ENCODE measurements at places on chromosomes 11 and 22.

DNA sequence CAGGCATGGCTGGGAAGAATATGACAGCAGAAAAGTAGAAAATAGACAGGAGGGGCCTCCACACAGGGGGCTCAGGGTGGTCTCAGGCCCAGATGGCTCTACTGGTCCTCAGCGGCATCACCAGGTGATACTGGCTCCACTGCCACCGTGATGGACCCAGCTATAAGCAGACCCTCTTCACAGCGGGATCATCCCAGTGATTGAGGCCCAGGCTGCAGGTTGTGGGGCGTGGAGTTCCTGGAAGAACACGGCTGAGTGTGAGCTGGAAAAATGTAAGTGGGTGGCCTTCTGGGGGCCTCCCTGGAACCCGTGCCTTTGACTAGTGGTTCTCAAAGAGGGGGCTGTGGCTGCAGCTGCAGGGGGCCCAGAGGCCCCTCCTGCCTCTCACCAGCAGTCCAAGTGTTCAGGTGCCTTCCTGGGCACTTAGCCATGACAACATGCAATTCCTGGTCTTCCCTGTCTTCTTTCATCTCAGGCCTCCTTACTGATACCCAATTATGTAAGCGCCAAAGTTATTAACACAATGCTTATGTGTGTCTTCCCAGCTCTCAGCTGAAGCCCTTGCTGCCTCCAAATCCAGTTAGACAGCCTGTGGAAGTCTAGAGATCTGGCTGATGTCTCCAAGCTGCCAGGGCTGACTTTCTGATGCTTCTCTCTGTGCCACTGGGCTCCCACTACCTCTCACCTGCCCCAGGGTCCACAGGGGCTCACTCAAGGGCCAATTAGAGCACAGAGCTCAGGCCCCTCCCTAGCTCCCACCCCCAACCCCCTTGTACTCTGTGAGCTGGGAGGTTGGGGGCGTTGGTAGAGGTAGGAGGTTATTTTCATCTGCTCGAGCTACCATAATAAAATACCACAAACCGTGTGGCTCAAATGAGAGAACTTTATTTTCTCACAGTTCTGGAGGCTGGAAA, 110.1 kb upstream of the LMO1 start:
- DNase-seq = no peak

DNA sequence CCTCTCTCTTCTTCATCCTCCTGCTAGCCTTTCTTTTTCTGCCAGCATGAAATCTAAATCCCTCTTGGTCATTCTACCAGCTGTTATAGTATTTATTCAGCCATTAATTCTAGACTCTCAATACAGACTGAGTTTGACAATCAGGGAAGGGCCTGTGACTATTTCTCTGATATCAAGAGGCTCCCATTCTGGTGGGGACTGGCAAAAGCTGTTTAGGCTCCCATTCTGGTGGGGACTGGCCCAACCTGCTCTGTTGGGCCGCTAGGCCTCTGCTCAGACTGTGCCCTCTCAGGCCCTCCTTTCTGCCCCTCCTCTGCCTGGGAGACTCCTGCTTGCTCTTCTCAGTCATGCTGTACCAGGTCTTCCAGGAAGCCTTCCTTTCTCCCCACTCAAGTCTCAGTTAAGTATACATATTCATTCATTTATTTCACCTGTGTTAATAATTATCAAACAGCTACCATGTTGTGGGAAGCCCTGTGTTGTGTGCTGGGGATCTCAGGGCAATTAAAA, 323.7 kb upstream of the NARS2 start:
- DNase-seq = no peak

DNA sequence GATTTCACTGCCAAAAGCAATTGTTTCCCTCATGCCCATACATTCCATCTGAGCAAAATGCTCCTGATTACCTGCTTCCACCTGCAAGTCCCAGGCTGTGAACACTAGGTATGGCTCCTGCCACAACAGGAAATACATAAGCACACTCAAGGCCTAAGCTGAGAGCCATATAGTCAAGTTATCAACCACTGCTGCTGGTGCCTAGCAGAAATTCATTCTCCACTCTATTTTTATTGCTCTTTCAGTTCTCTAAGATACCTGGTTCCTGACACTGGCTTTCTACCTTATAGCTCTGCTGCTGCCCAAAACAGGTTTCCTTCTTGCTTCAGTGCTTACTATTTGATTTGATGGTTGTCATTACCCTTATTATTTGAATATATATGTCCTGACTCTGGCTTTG, 31.6 kb downstream of the SLC36A4 start:
- DNase-seq = no peak

DNA sequence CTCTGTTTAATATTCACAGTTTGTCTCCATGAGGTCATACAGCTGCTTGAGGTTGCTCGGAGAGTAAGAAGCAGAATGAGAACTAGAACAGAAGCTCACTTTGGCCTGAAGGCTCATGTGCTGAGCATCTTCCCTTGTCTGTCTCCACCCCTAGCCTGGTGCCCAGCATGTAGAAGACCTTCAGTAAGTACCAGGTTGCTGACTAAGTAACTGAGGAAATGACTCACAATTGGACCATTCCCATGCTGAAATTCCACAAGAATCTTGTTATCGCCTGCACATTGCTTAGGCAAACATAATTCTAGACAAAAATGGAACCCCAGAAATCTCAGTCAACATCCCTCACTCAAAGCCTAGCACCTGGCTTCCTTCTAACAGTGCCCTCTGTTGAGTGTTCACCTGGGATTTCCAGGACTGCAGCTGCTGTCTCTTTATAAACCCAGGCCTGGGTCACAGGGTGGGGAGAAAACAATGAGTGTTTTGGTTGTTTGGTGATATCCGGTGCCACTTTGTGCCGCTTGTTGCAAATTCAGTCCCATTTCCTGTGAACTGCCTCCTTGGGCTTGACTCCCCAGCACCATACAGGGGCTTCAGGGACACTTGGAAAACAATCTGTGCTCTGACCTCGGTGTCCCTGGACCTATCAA, 406.8 kb downstream of the ETS1 start:
- DNase-seq = no peak

DNA sequence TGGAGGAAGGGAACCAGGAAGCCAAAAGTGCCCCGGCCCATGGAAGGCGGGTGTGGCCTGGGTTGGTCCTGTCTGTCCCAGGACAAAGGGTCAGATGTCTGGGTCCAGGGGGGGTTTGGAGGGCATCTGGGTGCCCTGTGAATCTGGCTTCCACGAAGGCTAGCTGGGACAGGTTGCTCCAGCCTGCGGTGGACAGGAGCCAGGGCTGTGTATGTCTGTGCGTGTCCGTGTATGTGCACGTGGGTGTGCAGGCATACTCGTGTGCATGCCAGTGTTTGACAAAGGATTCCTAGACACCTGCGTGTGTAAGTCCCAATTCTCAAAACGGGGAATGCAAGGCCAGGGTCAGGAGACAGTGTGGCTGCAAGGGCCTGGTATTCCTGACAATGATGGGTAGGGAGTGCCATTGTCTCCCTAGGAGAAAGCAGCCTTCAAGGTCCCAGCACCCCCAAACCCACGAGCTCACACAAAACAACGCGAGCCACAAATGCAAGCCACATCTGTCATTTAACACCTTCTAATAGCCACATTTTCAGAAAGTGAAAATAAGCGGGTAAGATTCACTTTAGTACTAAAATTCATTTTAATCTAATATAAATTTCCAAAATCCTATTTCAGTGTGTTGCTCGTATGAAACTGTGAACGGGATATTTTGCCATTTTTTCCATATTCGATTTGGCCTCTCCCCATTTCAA, 78.4 kb upstream of the WNT7B start:
- DNase-seq = no peak

- no peak for DNase-seq
Measured at GRCh38 chr22:32122899-32123298, 36.2 kb downstream of the C22orf42 start.

- DNase-seq = peak; percentile 82
Measured at GRCh38 chr11:1889224-1889930, 2.3 kb downstream of the PRR33 start.

DNA sequence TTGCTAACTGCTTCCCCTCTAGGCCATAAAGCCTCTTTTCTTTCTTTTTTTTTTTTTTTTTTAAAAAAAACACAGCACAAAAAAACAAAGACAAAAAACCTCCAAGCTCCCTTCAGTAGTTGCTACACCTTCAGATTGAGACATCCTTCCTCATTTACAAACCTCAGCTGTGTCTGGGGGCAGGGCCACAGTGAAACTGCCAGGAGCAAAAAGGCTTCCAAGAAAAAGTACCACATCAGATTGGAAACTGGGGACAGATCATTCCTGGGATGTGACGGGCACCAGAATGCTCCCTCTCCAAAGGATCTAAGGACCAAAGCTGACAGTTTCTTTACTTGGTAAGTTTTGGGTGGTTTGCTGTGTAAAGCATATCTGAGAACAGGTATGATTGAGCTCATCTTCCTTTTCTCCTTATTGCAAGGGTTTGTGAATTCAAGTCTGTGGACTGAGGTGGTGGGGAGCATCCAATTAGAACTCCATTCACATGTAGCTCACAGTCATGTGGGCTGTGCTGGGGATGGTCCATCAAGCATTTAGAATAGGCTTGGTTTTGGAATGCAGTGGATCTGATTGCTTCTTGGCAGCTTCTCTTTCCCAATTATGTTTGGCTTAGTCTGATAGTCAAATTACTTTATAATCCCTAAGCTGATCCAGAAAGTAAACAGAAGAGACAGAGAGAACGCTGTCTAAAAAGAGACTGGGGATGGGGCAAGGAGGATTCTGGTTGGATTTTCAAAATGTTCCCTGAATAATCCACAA, 705 bp downstream of the BBOX1 start:
- no peak for DNase-seq

DNA sequence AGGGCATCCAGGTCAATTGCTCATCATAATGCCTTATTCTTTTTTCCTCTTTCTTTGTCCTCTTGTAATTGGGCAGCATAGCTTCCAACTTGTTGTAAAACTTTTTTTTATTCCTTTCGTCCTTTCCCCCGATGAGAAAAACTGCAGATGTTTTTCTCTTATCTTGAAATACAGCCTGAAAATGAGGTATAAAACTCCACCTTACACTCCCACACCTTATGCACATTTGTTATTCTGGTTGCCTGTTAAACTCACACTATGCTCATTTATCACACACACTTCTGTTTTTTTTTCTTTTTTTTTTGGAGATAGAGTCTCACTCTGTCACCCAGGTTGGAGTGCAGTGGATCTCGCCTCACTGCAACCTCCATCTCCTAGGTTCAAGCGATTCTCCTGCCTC, 1.9 kb upstream of the OR51A2 start:
- no peak for DNase-seq

- DNase-seq = no peak
Measured at GRCh38 chr11:68269414-68270081, 2.2 kb downstream of the C11orf24 start.

DNA sequence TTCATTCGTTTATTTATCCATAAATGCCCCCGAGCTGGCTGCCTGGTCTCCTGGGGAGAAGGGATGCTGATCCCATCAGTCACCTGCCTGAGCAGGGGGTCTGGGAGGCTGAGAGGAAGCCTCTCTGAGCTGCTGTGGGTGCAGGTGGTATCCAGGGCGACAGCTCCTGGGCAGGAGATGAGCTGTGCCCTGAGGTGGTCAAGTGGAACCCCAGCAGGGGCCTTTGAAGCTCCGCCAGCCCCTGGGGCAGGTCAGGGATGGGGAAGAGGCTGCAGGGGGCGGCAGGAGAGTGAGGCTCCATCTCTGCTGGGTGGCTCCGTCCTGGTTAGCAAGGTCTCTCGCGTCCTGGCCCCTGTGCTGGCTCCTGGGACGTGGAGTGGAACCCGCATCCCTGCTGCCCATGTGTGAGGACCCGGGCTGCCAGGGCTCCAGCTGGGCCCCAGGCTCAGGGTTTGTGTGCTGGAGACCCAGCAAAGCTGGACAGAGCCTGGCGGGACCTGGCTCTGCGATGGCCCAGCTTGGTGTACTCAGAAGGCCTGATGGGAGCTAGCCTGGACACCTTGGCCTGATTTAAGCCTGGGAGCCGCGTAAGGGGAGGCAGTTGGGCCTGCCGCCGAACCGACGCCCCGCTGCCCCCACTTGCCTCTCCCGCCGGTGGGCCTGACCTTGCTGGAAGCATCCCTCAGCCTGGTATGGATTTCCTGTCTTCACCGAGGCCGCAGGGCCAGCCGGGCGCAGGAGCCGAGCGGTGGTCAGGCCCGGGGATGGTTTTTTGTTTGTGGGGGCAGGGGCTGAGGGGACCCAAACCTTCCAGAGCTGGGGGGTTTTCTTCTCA, 44.5 kb downstream of the RTN4R start:
- DNase-seq = no peak

DNA sequence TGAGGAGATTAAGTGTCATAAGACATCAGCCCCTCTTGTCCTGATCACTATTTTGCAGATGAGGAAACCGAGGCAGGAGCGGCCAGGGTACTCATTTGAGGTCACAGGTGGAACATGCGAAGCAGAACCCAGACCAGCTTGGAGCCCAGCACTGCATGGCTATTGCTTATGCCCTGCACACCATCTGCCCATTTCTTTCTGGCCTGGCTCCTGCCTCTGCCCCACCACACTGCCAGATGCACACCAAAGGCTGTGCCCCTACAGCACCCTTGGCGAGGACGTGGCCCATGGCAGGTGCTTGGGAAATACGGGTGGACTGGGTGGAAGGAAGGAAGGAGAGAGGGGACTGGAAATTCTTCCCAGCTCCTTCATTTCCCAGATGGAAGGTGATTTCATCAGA, 222.9 kb downstream of the CTTN start:
- no peak for DNase-seq

- DNase-seq = no peak
Measured at GRCh38 chr11:134453441-134453840, 41.4 kb upstream of the B3GAT1 start.

DNA sequence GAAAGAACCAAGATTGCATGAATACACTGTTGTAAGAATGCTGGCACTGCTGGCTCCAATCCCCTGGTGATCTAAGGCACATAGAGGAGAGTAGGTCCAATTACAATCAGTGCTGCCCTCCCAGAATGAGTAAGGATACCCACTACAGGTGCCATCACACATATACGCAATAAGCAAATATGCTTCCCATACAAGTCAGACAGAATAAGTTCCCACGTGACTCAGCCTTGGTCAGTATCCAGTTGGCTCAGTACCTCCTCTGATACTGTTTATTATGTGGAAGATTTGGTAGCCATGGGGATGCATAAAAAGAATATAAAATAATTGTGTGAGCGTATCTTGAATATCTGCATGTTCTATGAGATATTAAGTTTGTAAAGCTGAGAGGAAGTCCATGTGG, 8.9 kb upstream of the OR2D3 start:
- no peak for DNase-seq

DNA sequence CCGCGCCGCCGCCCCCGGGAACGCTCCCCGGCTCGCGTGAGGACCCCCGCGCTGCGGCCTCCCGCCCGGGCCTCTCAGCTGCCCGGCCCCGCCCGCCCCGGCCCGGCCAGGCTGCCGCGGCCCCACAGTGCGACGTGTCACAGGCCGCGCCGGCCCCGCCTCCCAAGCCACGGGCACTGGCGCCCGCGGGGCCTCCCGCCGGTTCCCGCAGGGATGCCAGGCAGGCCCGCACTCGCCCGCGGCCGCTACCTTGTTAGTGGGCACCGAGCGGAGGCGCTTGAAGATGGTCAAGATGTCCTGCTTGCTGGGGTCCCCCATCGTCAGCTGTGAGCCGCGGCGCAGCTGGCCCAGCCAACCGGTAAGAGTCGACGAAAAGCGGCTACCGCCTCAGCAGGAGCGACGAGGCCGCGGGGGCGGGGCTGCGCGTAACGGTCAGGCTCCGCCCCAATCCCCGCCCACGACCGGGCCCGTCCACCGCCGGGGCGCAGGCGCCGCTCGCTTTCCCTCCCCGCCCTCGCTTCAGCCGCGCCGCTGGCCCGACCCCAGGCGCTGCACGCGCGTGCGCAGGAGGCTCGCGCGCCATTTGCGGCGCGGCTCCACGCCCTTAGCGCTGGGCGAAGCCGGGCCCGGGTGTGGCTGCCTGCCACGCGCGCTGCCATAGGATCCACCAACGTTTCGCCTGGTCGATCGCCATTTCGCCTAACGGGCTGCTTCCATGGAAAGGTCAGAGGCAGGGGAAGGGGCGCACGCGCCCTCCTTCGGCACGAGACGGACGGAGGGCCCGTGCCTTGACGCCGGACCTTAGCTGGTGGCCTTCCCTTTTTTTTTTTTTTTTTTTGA, at the start of gene ARFGAP3:
Gene ARFGAP3 (minus strand): TSS at position 409 of the 840 bp plus-strand sequence. CDS start 91 bp downstream, at position 318.
- peak; percentile 98 for DNase-seq
